Kidney epithelial cell (primary cell): ENCODE measurements at places on chromosomes 7 and 10.

DNA sequence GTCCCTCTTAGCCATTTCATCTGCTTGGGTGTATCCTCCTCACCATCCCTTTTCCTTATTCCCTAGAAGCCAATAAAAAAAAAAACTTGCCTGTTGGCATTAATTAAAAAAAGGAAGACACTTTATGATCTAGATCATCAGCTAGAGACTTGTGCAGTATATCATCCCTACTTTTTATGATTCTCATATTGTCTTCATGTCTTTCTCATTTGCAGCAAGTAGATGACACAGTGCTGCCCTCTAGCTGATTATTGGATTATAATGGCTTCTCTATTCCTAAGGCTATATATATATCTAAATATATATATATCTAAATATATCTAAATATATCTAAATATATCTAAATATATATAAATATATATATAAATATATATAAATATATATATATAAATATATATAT, 272.4 kb upstream of the LRGUK start:
- DNase-seq = no peak

DNA sequence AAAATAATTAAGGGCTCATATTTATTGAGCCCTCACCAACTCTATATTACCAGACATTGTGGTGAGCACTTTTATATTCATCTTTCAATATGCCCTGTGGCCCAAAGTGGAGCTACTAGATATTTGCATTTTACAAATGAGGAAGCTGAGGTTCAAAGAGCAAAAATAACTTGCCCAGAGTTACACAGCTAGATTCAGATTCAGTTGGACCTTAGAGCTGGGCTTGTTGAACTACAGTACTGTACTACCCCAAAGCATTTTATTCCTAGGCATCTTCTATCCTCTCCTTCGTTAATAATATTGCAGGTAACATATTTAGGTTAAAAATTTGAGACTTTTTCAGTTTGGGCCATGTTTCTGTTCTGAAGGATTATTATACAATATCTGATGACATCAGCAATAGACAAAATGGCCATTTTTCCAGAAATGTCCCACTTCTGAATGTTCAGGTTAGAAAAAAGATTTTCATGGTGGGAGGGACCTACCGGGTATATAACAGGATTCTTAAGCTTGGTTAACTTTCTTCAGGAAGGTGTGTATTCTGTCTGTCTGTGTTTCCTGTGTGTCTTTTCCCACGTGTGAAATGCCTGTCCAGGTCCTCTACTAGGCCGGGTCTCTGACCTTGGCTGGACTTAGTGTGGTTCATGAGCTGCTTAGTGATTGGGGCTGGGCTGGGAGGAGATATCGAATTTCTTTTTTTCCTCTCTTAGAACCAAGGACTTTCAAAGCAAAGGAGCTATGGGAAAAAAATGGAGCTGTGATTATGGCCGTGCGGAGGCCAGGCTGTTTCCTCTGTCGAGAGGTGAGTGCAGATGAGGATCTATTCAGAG, 13.6 kb downstream of the PRXL2A start:
- no peak for DNase-seq

- DNase-seq = no peak
Measured at GRCh38 chr10:116112232-116113231, 160.5 kb downstream of the GFRA1 start.

DNA sequence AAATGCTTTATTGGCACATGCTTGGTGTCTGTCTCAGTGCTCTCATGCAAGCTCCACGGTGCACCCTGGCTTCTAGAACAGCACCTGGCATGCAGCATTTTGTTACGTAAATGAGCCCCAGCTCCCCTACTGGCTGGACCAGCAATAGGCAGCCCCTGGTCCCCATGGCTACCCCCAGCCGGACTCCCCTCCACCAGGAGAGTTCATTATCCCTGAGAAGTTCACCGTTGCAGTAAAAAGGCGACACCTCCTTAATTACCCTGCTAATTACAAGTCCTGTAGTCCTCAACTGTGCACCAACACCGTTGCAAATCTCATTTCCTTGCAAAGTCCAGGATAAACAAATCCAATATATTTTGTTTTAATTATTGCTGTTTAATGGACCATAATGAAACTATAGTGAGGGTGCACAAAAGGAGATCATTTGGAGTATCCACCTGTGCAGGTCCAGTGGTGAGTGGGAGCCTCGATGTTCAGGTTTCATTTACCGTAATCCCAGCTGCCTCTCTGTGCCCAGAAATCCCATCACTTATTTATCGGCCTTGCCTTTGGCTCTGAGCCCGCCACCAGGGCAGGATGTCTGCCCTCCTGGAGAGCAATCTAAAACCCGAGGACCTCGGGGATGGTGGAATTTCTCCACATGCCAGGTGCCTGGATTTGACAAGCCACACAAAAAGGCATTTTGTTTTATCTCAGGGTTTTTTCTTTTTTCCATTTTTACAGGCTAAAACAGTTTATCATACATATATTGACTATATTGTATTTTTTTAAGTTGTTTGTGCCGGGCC, 12.8 kb upstream of the DRGX start:
- no peak for DNase-seq

- no peak for DNase-seq
Measured at GRCh38 chr10:32417911-32418547, 27.9 kb upstream of the CCDC7 start.

DNA sequence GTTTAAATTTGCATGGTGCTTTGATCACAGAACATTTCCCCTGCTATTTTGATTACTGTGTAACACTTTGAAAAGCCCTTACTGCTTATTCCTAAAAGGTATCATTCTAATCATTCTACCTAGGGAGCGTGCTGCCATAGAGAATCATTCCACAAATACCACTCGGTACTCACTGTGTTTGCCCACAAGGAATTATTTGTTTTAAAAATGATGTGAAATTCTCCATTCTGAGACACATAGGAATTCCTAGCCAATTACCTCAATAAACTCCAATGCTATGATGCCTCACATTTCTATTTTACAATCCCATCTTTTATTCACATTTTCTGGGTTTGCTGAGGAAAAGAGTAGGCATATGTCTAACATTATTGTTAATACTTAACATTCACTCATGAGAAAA, 16.2 kb upstream of the TES start:
- DNase-seq = no peak

- DNase-seq = no peak
Measured at GRCh38 chr7:79507131-79507530, 53.7 kb upstream of the MAGI2 start.

DNA sequence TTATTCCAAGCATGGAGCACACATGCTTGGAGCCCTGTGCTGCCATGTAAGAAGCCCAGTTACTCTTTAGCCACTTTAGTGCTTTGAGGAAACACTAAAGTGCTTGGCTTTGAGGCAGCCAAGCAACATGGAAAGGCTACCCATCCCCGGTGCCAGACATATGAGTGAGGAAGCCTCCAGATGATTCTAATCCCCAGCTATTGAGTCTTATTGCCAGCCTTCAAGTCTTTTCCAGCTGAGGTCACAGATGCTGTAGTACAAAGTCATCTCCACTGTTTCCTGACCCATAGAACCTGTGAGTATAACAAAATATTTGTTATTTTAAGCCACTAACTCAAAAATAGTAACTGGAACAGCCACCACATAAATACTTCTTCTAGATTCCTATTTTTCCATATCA, 91.4 kb upstream of the CYP26C1 start:
- DNase-seq = no peak

DNA sequence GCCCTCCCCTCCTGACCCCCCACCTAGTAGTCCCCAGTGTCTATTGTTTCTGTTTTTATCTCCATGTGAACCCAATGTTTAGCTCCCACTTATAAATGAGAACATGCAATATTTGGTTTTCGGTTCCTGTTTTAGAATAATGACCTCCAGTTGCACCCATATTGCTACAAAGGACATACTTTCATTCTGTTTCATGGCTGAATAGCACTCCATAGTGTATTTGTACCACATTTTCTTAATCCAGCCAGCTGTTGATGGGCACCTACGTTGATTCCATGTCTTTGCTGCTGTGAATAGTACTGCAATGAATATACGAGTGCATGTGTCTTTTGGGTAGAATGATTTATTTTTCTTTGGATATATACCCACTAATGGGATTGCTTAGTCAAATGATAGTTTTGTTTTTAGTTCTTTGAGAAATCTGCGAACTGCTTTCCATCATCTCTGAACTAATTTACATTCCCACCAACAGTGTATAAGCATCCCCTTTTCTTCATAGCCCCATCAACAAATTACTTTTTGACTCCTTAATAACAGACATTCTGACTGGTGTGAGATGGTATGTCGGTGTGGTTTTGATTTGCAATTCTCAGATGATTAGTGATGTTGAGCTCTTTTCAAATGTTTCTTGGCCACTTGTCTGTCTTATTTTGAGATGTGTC, 128.4 kb upstream of the PHYHIPL start:
- no peak for DNase-seq

DNA sequence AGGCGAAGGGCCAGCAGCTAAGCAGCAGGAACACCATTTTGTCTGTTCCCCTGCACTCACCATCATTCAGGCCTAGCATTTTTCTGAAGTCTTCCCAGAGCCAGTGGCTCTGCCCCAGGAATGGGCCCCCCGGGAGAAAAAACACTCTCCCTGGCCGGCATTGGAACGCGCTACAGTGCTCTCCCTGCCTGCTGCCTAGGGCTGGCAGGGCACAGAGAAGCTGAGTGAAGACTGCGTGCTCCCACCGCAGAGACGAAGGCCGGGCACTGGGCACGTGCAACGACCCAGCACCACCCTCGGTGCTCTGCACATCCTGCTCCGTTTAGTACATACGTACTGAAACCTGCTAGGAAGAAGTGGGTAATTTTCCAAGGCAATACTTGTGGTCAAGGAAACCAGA, 34.4 kb downstream of the HSPA12A start:
- DNase-seq = no peak
